ENCODE measurements at places on chromosomes 5 and 9.

GRCh38 chr5:72314571-72315172 lies 5.4 kb downstream of the MRPS27 start:
- DNase-seq: no peak

- DNase-seq: no peak
These were observed 17.4 kb downstream of the C9orf85 start for GRCh38 chr9:71928806-71929205.

DNA sequence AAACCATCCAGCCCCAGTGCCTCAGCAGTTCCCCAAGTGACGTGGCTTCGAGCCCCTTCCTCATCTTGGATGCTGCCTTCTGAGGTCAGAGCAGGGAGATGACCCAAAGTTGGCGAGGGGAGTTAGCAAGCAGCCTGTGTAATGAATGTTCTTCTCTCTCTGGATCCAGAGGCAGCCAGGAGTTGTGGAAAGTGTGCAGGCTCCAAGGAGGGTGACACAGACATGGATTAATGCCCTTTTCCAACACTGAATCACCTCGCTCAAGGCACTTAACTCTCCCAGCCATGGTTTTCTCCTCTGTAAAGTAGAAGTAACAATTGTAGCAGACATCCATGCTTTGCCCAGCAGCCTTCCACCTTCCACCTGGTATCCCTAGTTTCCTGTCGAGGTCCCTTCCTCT lies 64.6 kb upstream of the HAND1 start:
- DNase-seq: no peak

- no peak for DNase-seq
These were observed 21.9 kb downstream of the ASTN2 start for GRCh38 chr9:117392992-117393391.

- DNase-seq: no peak
These were observed 402.7 kb downstream of the SPOCK1 start for GRCh38 chr5:137096149-137097103.

DNA sequence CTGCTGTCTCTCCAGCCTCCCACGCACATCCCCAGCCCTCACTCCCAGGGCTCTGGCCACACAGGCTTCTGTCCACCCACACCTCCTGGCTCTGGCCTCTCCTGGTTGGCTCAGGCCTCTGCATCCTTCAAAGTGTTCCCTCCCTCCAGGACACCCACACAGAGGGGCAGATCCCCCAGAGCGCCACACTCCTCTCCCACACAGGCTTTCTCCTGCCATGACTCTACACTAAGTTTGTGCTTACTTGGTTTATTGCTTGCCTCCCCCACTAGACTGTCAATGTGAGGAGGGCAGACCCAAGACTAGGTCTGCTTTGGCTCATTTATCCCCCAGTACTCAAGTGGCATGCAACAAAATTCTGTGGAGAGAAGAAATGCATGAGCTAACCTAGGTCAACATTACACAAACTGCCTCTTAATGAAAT lies 67.0 kb upstream of the SPOCK1 start:
- no peak for DNase-seq

Measured in stimulated activated CD8-positive, alpha-beta memory T cell treated with anti-CD3 and anti-CD28 coated beads, Interleukin-12 subunit alpha, Interleukin-12 subunit beta, amount 100 ng/mL, for 1 hour (primary cell).